ENCODE measurements at places on chromosomes 6 and 20. TPM values are rescaled to one million over a fixed set of nuclear protein-coding genes. Genes with fewer than 3 reads are reported as not detected.

GRCh38 chr6:27755768-27756167 lies 156.4 kb downstream of the OR2B2 start:
- DNase-seq = no peak

- peak; percentile 75 for DNase-seq
These were observed 196.0 kb downstream of the MAFB start for GRCh38 chr20:40493071-40493470.

GRCh38 chr6:95935736-95936135 lies 80.0 kb upstream of the FUT9 start:
- DNase-seq = no peak

DNA sequence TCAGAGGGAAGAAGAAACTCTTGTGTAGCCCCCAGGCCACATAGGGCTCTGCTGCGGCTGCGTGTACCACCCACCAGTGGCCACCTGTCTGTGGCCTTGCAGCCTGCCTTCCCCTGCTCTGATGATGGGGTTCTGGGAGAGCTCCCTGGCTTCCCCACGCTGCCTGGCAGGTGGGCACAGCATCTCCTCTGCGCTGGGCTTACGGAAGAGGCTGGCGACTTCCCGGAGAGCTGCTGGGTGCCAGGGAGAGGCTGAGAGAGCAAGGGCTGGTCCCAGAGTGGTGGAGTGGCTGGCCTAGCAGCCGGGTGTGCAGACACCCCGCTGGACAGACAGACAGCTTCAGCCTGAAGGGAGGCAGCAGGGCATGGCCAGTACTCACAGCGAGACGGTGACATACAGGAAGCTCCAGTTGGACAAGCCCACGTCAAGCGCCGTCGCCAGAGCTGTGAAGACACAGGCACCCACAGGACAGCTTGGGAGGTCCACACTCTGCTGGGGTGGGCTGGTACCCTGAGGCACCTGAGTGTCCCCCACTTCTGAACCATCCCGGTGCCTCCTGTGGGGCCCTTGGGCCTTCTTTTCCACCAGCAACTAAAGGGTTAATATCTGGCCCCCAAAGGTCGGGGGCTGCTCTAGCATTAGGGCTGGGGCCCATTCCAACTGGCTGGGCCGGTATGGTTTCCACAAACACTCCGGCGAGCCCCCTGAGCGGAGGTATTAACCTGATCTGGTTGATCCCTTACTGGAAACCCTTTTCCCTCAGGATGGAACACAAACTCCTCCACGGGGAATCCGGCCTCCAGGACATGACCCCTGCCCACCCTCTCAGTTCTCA lies 48.1 kb upstream of the CDH22 start:
- DNase-seq = no peak

DNA sequence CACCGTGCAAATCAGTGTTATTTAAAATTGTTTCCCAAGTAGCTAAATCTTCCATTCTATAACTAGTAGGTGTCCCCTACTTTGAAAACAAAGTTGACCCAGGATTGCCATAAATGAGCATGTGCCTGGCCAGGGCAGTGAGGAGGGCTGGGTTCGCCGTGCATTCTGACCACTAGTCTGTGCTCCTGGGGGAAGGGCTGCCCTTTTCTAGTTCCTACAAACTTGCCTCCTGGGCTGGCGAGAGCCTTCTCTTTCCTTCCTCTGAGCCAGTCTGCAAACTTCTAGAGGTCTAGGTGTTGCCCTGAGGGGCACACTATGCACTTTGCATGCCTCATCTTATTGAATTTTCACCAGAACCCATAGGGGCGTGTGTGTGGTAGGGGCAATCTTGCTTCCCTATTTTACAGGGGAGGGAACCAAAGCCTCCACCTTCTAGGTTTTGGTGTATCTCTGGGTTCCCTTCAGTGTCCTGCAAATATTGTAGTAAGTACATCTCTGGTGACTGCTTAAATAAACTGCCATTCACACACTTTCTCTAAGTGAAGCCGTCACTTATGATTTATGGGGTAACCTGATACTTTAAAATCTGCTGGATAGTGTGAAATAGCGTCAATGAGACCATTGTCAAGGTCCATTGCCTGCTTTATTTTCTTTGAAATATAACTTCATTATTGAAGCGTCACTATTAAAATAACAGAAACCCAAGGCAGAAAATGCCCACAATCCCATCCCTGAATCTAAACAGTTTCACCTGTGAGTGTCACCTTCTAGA lies 42.2 kb downstream of the CDH26 start:
- no peak for DNase-seq

DNA sequence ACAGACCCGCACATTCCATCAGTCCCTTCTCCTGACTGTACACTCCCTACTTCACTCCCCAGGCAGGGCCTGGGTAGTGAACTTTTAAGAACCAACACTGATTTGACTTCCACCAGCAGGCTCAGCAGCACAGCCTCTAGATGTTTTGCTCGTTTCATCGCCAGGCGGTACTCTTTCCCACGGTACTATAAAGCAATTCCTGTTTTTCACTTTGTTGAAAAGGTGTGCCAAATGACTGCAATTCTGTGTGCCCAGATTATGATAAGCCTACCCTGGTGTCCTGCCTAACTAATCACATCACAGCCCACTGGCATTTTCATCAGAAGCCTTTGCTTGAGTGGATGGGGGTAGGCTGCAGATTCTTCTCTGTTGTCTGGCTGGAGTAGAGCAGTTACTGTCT lies 12.9 kb upstream of the WTAP start:
- DNase-seq = peak; percentile 63

- no peak for DNase-seq
These were observed 1373.5 kb downstream of the GRIK2 start for GRCh38 chr6:102766963-102767362.

DNA sequence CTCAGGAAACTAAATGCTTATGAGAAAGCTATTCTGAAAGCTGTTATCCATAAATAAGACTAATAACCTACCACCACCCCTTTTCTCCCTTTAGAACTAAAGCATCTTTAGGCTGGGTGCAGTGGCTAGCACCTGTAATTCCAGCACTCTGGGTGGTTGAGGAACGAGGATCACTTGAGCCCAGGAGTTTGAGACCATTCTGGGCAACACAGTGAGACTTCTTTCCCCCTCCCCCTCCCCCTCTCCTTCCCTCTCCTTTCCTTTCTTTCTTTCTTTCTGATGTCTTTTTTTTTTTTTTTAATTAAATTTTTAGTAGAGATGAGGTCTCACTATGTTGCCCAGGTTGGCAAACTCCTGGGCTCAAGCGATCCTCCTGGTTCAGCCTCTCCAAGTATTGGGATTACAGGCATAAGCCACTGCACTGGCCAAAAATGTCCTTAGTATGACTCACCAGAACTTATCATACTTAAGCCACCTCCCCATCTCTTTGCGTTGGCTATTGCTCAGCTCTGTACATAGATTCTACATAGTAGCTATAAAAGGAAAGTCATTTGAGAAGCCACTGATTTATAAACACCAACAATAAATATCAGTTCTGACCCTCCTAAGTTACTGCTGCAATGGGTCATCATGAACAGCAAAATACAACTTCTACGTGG lies 54.8 kb upstream of the SPDEF start:
- peak; percentile 74 for DNase-seq

- DNase-seq = peak; percentile 50
These were observed 330.8 kb upstream of the PREP start for GRCh38 chr6:105733556-105734162.

DNA sequence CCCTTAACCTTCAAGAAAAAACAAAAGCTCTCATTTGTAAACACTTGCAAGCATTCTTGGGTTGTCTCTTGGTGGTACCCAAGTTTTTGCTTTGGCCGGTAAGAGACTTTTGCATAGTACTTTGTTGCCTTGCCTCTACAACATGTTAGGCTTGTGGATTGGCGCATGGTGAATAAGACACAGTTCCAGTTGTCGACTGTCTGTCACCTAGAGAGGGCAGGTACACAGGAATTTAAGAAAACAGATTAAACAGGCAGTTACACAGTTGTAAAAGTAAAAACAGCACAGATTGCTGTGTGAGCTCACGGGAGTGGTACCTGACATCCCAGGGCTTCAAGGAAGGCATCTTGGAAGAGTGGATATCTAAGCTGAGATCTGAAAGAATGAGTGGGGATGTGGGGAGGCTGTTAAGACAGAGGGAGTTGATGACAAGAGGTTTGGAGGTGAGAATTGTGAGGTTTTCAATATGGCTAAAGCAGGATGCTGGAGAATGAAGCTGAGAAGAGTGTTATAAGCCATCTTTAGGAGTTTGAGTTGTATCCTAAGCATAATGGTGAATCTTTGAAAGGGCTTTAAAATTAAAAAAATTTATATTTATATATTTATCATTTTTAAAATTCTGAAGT lies 19.2 kb downstream of the UTRN start:
- no peak for DNase-seq

DNA sequence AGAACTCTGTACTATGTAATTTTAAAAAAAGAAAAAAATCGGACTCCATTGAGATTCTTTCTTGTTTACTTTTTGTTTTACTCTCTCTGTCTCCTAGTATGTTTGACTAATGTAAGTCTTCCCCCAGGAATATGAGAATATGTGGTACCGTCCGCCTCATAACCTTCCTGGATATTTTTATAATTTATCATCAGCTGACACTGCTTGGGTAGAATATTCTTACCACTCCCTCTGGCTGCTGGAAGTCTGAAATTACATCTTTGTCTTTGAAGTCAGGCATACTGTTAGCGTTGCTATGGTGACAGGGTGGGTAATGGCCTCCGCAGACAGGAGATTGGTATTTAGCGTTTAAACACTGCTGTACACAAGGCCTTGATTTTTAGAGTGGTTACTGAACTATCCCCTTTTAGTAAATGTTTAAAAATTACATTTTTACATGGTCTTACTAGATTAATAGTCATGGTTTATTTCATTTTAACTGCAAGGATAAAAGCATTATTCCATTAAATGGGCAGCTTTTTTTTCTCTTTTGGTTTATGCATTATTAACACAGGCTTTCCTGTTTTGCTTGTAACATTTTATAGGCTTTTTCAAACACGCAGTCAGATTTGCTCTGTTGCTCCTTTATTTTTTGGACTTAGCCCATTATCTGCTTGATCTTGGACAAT lies 176.4 kb downstream of the ARID1B start:
- peak; percentile 97 for DNase-seq

The DUSP15 gene
- 0.79 TPM for total RNA-seq

The TMX4 gene
- 12.4 TPM for total RNA-seq

The OTOR gene
- total RNA-seq = not detected

The PHF10 gene
- total RNA-seq = 23.8 TPM

Measured in lung microvascular endothelial cell (primary cell).